ENCODE measurements at places on chromosomes 7 and 10.

DNA sequence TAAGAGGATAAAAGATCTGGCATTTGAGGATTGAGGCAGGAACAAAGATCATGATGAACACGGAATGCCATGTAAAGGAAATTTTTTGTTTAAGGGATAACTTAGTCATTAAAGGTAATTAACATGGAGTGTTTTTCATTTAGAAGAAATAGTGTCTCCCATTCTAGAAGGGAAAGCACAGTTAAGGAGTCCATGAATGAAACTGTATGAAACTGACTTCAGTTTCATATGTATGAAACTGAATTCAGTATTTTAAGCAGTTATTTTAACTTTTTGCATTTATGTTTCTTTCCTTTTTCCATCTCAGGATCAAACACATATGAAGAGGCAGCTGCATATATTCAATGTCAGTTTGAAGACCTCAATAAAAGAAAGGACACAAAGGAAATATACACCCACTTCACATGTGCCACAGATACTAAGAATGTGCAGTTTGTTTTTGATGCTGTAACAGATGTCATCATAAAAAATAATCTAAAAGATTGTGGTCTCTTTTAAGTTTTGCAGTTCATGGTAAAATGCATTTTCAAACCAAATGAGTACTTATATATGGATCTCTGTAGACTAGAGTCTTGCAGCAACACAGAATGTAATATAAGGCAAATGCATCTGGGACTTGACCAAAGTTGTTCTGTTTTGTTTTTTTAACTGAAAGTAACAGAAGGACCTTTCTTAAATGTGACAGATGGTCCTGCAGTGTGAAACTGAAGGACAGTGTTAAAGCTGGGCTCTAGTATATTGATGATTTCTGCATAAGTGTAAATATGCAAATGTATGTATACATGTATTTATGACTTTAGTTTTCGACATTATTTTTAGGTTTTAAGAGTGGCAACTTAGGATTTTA lies 82.6 kb downstream of the GNAI1 start:
- DNase-seq, result no peak

- no peak for DNase-seq
Measured at GRCh38 chr7:112168915-112169314, 37.3 kb downstream of the DOCK4 start.

DNA sequence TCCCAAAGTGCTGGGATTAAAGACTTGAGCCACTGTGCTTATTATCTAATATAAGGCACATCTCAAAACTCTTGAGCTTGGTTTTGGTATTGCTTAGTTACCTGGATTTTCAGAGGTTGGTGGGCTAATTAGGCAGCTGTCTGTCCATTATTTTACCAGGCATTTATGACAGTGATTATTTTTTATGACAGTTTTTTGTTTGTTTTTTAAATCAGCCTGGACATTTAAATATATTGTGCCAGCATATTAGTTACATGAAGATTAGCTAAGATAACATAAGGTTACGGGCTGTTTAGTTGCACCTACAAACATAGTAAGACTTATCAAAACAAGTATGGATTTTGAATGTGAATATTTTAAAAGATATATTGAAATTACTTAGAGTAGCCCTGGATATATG lies 2.6 kb upstream of the ZRANB1 start:
- no peak for DNase-seq

- no peak for DNase-seq
Measured at GRCh38 chr10:33115738-33116719, 158.0 kb upstream of the ITGB1 start.

- DNase-seq, result peak; percentile 69
Measured at GRCh38 chr10:33314811-33315561, 19.5 kb downstream of the NRP1 start.

GRCh38 chr10:66748217-66748616 lies 177.6 kb upstream of the LRRTM3 start:
- DNase-seq, result no peak

DNA sequence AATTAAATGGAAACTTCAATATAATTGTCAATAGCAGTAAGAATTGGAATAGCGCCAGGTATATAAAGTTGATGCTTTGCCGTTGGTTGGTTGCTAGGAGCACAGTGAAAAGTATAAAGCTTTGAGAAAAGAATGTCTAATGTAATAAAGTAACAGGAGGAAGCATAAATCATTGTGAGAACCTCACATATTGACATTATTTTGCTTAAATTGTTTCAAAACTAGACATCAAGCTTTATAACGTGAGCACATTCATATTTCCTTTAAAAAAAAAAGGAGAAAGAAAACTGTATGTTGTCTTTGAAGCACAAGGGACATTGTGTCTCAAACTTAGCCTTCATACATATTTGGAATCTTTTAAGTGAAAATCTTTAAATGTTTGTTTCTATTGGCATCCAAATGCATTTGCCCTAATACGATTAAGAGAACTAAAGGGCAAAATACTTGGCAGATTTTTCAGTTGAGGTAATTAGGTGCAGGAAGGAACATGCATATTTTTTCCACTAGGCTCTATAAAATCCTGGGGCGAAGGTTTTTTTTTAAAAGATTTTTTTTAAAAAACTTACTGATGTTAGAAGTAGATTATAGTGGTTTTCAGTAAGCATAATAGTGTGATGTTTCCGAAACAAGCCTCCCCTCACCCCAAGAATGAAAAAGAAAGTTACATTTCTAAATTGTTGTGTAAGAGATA lies 92.4 kb downstream of the ARID5B start:
- no peak for DNase-seq

- no peak for DNase-seq
Measured at GRCh38 chr10:79264942-79265341, 82.3 kb upstream of the PPIF start.

DNA sequence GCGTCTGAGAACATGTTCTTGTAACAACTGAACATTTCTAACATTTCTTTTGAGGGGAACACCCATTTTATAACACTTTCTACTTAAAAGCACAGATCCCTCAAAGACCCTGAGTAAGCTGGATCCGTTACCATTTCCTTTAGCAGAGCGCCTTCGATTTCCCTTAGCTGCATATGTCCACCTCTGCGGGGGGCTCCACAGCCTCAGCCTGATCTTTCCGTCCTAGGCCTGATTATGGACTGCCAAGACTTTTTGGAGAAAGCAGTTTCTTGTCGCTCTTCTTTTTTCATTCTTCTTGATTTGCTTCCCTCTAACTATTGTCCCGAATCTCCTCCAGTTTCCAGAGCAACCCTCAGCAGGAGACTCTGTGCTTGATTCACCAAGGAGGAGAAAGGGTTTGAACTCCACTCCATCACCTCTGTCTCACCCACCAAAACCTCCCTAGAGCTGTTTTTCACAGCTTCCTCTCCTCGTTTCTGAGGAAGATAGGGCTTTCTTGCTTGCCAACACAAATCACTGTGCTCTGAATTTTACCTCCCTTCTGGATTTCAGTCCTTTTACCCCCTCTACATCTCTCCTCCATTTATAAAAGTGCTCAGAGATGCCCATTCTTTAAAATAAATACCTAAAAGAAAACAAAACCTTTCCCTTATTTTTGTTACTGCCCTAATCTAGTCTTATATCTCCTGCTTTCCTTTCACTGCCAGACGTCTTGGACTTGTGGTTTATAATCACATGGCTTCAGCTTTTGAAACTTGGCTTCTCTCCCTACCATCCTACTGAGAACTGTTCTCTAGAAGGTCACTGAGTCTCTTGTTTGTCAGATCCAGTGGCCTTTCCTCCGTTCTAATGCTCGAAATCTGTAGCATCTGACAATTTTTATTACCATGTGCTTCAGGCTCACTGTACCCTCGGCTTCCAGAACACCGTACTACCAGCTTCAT lies 30.5 kb upstream of the ZRANB1 start:
- no peak for DNase-seq

GRCh38 chr10:14926722-14927416 lies 27.0 kb downstream of the DCLRE1C start:
- DNase-seq, result no peak

- DNase-seq, result no peak
Measured at GRCh38 chr7:132154248-132154647, 422.0 kb downstream of the PLXNA4 start.

- DNase-seq, result no peak
Measured at GRCh38 chr10:51878695-51879094, 179.3 kb upstream of the CSTF2T start.

- DNase-seq, result peak; percentile 10
Measured at GRCh38 chr7:150939466-150939865, 38.7 kb downstream of the KCNH2 start.

GRCh38 chr7:92417913-92418312 lies 29.4 kb upstream of the GATAD1 start:
- DNase-seq, result no peak

DNA sequence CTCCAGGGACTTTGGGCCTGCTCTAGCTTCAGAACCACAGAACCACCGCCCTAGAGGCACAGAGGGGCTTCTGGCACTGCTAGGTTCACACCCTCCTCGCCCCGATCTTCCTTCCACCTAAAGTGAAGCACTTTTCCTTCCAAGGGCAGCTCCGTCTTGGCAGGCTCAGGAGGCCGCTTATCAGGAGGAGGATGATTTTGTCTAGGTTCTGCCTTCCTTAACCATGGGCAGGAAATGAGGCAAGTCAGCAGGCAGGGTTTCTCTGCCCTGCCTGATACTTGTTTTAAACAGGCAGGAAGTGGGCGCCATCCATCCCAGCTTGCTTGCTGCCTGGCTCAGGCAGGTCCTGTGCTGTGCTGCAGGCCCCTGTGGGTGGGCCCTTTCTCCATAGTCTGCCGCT lies 8.3 kb upstream of the ATP6V0E2 start:
- peak; percentile 47 for DNase-seq

DNA sequence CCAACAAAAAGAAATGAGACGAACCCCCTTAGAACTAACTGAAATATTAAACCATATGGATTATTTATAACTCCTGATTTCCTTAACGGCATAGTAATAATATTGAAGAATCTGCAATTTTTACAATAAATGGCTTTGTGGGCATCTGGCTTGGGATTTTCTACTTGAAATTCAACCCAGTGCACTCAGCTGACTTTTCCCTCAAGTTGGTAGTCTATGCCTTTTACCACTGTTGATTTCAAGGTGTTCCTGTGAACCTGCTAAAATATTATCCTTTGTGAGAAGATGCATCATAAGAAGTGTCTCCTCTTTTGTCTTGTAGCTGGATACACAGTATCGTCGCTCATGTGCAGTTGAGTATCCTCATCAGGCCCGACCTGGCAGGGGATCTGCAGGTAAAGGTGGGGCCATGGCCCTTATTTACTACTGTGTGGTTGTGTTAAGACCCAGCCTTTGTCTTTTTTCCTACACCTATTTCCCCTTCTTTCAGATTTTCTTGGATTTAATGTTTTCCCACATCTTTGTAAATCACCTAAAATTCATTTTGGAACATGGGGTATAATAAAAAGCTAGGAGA lies 8.0 kb downstream of the DNAJC9 start:
- no peak for DNase-seq

DNA sequence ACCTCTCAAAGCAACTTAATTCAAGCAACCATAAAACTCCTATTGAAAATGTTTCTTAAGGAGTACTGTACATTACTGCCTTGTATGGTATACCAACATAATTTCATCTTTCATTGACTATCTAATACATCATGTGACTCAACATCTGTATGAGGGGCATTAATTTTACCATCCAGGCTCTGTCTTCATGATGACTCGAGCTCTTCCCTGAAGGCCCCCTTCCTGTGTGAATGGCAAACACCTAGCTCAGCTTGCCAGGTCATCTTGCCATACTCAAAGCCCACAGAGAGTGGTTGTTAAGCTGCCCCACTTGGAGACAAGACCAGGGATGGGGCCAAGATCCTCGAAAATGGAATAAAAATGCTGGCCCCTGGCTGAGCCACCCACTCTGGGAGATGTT lies 82.4 kb downstream of the SGMS1 start:
- DNase-seq, result no peak

- DNase-seq, result no peak
Measured at GRCh38 chr7:41287559-41288335, 415.1 kb downstream of the INHBA start.

- DNase-seq, result no peak
Measured at GRCh38 chr7:105782391-105783042, 93.9 kb downstream of the ATXN7L1 start.

- DNase-seq, result no peak
Measured at GRCh38 chr7:6020371-6021286, 10.5 kb upstream of the ANKRD61 start.

GRCh38 chr7:66627881-66628360 lies 760 bp upstream of the KCTD7 start:
- no peak for DNase-seq

- DNase-seq, result no peak
Measured at GRCh38 chr7:134196439-134196838, 69.3 kb downstream of the LRGUK start.

DNA sequence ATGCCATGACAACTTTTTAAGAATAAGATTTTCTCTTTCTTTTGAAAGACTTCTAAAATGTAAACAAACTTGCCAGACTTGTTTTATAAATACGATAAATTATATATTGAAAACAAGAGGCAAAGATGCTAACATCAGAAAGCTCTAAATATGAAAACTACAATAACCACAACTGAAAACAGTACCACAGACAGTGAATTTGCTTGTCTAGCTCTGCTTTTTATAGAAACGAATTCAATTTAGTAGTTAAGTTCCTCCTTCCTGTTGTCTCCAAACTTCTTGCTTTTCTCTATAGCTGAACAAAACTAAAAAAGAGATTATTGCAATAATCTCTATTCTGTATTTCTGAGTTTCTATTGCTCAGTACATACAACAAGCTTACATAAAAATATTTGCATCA lies 147.4 kb downstream of the CALCR start:
- DNase-seq, result no peak

GRCh38 chr7:116171094-116171493 lies 39.2 kb upstream of the TES start:
- no peak for DNase-seq

GRCh38 chr10:128035557-128035973 lies 90.7 kb downstream of the MKI67 start:
- DNase-seq, result peak; percentile 51

DNA sequence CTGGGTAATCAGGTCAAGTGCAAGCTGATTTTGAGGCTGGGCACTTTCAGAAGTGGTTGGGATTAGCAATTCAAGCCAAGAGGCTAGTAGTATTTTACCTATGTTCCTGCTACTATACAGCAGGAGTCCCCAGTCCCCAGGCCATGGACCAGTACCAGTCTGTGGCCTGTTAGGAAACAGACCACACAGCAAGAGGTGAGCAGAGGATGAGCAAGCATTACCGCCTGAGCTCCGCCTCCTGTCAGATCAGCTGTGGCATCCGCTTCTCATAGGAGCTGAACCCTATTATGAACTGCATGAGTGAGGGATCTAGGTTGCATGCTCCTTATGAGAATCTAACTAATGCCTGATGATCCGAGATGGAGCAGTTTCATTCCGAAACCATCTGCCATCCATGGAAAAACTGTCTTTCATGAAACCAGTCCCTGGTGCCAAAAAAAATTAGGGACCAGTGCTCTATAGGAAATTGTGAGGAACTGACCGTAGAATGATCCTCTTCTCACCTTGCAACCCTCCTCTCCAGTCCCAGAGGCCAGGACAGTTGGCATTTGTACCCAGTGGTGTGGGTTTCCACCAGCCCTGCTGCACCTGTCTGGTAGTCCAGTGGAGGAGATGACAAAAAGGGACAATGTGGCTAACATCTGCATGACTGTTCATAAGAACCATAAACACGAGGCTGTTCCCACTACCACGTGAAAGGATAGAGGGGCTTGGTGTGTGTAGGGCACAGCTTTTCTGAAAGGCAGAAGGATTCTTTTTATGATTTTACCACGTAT lies 172.5 kb downstream of the KIAA1217 start:
- no peak for DNase-seq

- no peak for DNase-seq
Measured at GRCh38 chr7:33792547-33793105, 112.7 kb upstream of the BMPER start.

GRCh38 chr7:36670585-36671431 lies 53.5 kb downstream of the AOAH start:
- DNase-seq, result peak; percentile 86

- DNase-seq, result no peak
Measured at GRCh38 chr7:70944516-70944915, 187.4 kb upstream of the GALNT17 start.

Measured in stomach (tissue), 19 donors.